ENCODE measurements at places on chromosomes 7 and 10.

GRCh38 chr10:97499561-97500296 is 1.0 kb downstream of the UBTD1 start:
- no peak for DNase-seq

- no peak for DNase-seq
These were observed 58.3 kb downstream of the SGMS1 start for GRCh38 chr10:50565301-50566083.

GRCh38 chr10:100340948-100341847 is 5.8 kb upstream of the SCD start:
- no peak for DNase-seq

- DNase-seq: no peak
These were observed 142.7 kb downstream of the EXOC4 start for GRCh38 chr7:133395551-133395950.

- no peak for DNase-seq
These were observed 237.1 kb downstream of the COBL start for GRCh38 chr7:51079494-51079893.

- no peak for DNase-seq
These were observed 49.1 kb downstream of the KIF20B start for GRCh38 chr10:89750441-89750840.

GRCh38 chr7:6279341-6279740 is 6.9 kb upstream of the CYTH3 start:
- no peak for DNase-seq

All from stimulated activated naive B cell treated with anti-CD40 and anti-IgM and Interleukin-4, amounts not matched to agents 10 μg/mL and 1 μg/mL and 100 μg/mL, for 72 hours (primary cell).